ENCODE measurements at places on chromosomes 3 and 15.

GRCh38 chr15:70741677-70742293, 21.6 kb downstream of the UACA start:
- DNase-seq = no peak

DNA sequence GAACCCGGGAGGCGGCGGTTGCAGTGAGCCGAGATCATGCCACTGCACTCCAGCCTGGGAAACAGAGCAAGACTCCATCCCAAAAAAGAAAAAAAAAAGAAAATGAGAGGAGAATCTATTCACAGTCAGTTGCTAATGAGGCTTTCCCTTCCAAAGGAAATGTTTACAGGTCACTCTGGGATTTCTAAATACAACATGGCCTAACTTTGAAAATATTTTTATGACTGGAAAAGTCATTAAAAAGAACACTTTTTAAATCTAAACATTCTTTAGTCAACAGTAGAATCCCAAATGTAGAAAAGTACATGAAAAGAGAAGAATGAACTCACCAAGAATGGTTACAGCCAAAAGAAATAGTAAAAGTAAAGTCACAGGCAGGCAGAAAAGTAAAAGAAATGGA, 78.6 kb downstream of the PLD1 start:
- no peak for DNase-seq

DNA sequence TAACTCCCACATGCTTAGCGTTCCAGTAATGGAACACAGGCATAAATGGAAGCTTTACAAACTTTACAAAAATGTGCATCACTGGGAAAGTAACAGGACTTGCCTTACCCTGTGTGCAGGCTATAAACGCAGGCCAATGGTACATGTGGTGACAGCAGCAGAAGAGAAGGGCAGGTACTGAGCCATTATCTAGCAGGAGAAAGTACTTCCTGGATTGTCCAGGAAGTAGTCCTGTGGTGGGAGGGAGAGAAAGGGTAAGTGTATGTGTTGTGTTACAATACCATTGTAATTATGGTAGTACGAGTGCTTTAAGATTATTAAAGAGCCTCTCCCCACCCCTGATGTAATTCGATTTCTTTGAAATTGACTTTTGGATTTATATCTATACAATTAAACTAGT, 5.3 kb downstream of the ATP1B3 start:
- no peak for DNase-seq

- DNase-seq = peak; percentile 84
Measured at GRCh38 chr3:56683122-56683817, at the start of gene TASOR. TASOR (minus strand) TSS chr3:56683265; CDS start chr3:56683006, 259 bp downstream.

DNA sequence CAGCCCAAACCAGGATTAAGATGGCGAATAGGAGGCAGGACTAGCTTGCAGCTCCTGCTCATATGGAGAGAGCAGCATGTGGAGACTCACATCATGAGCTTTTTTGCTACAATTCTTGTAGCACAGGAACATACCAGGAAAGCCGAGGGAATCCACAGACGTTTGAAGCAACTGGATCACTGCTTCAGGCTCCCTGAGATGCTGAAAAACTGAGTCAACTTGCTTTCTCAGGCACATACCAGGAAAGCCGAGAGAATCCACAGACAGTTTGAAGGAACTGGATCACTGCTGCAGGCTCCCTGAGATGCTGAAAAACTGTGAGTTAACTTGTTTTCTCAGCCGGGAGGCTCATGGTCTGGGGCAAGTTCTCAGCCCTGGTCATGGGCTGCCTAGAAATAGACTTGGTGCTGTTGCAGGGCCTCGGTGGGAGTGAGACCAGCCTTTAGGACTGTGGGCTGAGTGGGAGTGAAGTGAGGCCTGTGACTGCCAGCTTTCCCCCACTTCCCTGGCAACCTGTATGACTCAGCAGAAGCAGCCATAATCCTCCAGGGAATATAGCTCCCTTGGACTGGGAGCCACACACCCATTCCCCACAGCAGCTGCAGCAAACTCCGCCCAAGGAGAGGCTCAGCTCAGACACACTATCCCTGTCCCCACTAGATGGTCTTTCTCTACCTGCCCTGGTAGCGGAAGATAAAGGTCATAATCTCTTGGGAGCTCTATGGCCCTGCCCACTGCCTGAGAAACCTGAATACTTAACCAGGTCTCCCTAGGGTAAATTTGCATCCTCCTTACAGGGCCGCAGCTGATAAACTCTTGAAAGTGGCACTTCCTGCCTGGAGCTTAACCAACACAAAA, 51.9 kb upstream of the PFN2 start:
- DNase-seq = no peak

GRCh38 chr3:143084856-143085731, 34.5 kb upstream of the CHST2 start:
- DNase-seq = no peak

Measured in activated T-helper 1 cell treated with Interleukin-2 at 50 U/mL for 16 hours (primary cell).